ENCODE measurements at places on chromosomes 12 and 14.

DNA sequence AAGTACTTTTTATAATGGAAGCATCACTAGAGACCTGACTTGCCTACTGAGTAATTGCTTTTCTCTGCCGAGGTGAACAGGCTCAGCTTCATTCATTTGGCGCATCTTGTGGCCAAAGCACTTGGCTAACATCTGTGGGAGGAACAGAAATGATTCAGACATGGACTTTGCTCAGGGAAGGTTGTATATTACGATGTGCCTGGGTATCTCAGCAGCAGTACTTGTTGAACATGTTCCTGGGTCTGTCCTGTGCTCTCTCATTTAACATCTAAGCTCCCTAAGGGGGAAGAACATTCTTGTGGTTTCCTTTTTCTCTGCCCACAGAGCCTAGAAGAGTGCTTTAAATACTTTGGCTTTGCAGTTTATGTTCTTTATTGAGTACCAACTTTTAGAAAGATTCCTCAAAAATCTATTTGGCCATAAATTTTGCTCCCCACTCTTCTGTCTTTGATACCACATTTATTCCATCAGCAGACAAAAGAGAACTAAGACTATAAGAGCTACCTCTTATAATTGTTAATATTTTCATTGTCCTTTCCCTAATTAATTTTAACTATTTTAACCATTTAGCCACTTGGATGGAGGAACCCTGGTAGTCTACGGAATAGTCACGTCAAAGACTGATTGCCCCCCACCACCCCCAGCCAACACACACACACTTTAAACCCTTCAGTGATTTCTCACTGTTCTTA, 101.2 kb upstream of the EGLN3 start:
- DNase-seq: no peak

DNA sequence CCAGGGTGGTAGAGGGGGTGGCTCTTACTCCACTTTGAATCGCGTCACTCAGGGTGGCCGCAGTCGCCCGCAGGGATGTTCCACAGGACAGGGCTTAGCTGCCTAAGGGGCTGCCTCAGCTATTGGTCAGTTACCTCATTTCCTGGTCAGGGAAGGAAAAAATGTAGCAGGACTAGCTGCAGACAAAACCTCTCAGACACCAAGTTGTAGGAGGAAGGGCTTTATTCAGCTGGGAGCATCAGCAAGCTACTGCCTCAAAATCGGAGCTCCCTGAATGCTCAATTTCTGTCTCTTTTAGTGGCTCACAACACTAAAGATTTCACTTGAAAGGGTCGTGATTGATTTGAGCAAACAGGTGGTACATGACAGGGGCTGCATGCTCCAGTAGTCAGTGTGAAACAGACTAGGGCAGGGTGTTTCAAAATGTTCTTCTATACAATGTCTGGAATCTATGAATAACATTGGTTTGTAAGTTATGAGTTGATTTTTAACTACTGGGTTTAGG, 6.4 kb upstream of the CLEC6A start:
- no peak for DNase-seq

- DNase-seq: peak; percentile 43
Measured at GRCh38 chr12:94207849-94208621, 59.7 kb downstream of the PLXNC1 start.

DNA sequence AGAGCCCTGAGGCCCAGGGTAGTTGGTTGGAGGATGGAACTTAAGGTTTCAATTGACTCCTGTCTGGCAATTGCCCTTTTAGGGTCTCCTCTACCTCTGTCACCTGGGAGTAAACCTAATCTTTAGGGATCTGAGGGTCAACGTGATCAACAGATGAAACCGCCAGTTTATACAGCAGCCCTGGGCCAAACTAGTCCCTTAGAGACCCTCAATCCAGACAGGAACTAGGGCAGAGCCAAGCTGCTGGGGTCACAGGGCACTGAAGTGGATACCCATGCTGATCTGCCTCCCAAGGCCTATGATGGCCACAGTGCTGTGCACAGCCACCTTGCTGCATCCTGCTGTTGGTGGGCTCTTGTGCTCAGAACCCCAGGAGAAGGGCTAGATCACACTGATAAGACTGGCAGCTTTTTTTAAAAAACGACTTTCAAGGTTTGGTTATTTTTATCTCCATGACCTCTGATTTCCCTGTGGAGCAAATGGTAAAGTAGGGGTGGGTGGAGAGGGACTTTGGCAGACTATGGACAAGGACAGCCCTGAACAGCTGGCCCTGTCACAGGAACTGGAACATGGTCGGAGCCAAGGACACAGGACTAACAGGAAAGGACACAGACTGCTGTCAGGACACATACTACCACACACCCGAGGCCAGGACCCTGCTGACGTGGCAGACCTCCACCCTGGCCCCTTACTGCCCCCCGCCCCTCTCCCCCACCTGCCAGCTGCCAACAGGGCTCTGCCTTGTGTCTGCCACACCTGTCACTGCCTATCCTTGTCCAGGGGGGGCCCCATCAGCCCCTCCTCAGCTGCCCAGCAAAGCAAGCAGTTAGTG, 474 bp downstream of the FITM1 start:
- no peak for DNase-seq

GRCh38 chr14:103767336-103767894, 51.8 kb downstream of the ZFYVE21 start:
- DNase-seq: no peak

DNA sequence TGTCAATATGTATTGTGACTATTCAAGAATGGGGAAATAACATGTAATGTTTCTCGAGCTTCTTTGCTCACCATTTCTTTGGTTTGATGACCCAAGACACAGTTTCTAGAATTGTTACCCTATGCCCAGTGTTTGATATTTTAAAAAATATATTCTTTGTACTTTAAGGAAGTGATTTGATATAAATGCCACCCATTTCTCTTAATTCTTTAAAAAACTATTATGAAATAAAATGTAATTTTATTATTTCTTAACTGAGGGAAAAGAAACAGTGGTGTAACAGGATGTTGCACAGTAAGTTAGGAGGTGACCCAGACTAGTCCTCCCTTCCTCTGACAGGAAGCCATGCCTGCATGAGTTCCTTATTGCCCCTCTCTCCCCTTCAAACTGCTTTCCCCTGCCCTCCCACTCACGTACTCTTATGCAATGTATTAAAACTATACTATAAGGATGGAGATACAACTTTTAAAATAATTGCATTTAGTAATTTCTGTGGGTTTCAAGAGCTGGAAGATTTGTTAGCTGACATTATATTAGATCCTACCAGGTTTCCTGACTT, 279.4 kb downstream of the TMTC2 start:
- DNase-seq: no peak

- DNase-seq: no peak
Measured at GRCh38 chr14:103879570-103880347, 32.4 kb upstream of the PPP1R13B start.

DNA sequence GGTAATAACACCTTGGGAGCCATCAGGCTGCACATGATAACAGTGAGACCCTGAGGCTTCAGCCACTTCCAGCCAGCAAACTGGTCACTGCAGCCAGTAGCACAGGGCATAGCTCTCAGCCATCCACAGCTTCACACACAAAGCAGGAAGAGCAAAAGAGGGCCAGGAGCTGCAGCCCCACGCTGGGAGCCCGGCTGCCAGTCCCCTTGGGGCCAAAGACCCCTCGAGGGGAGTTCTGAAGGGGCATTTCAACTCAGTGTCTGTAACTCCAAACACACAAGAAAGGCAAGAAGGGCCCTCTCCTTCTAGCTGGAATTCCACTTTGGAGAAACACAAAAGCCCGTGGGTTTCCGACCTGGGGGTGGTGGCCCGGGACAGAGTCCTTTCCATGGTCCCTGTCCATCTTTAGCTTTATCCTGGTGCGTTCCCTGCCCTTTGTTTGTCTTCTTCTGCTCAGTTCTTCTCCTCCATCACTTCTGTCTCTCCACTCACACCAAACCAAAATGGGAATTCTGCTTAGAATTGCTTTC, 151.8 kb upstream of the FKBP4 start:
- no peak for DNase-seq

DNA sequence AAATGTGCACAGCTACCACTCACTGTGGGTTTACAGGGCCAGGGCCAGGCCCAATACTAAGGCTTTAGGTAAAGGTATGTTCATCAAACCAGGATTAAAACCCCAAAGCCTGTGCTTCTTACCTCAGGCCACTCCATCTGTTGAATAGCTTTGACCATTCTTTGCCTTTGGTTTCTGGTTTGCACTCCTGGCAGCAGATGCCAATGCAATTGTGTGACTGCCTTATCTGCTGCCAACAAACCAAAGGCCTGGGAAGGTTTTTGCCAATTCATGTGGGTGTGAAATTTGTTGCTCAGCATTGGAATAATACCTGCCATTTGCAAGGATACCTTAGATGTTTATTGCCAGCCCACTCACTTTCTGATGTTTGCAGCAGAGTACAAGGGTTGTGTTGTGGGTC, 221.6 kb downstream of the C12orf75 start:
- DNase-seq: no peak

DNA sequence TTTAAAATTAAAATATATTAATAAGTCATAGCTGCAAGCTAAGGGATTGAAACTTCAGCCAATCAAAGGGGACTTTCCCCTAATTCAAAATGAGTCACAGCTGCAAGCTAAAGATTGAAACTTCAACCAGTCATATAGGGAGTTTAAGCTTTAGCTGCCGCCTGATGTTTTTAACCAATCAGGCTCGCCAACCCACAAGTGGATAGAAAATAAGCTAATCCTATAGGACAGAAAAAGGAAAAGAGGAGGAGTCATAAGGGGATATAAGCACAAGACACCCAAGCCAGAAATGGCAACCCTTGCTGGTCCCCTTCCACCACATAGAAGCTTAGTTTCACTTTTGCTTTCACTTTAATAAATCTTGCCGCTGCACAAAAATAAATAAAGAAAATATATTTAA, 1154.6 kb downstream of the GALC start:
- DNase-seq: no peak

DNA sequence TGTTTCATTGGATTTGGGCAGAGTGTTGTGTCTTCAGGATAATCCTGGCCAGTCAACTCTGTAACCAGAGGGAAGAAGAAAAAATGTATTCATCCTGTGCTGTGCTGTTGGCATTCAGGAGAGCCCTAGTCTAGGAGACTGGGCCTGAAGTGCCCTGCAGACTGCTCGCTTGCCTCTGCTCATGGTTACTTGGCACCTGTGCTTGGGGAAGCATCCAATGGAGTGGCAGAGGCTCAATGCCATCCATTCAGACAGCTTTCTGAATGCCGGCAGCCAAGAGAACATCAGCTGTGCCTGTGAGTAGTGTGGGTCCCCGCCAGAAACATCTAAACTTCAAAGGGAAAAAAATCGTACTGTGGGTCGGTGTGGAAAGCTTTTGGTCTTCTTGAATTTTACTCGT, 124.2 kb downstream of the SRGAP1 start:
- DNase-seq: no peak

GRCh38 chr12:45928309-45928708, 62.1 kb downstream of the SCAF11 start:
- no peak for DNase-seq

DNA sequence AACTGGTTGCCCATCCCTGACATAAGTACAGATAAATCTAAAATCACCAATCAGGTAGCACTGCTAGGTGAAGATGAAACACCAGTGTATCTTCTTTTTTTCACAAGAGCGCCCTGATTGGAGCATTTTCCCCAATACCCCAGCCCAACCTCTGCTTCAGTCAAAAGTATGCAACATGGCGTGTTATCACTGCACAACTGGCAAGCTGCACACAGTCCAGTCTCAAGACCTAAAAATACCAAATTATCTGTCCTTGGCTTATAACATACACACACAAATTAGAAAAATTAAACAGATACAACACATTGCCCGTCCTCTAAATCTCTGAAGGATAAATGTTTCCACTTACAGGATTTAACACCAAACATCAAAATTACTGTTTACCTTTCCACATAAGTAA, 20.2 kb upstream of the SELPLG start:
- DNase-seq: no peak

DNA sequence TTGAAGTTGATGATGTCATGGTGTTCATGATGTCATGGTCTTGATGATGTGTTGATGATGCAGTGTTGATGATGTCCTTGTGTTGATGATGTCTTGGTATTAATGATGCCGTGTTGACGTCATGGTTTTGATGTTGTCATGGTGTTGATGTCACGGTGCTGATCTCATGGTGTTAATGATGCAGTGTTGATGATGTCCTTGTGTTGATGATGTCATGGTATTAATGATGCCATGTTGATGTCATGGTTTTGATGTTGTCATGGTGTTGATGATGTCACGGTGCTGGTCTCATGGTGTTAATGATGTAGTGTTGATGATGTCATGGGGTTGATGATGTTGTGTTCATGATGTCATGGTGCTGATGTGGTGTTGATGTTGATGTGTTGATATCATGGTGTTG, 48.0 kb upstream of the RIMBP2 start:
- no peak for DNase-seq

- no peak for DNase-seq
Measured at GRCh38 chr14:45587142-45587541, 334.1 kb upstream of the MIS18BP1 start.

GRCh38 chr12:52086366-52086765, 6.9 kb downstream of the SMIM41 start:
- DNase-seq: no peak

- no peak for DNase-seq
Measured at GRCh38 chr14:20696764-20697163, 8.2 kb downstream of the ANG start.

GRCh38 chr14:76651410-76652055, 109.7 kb upstream of the VASH1 start:
- DNase-seq: no peak

DNA sequence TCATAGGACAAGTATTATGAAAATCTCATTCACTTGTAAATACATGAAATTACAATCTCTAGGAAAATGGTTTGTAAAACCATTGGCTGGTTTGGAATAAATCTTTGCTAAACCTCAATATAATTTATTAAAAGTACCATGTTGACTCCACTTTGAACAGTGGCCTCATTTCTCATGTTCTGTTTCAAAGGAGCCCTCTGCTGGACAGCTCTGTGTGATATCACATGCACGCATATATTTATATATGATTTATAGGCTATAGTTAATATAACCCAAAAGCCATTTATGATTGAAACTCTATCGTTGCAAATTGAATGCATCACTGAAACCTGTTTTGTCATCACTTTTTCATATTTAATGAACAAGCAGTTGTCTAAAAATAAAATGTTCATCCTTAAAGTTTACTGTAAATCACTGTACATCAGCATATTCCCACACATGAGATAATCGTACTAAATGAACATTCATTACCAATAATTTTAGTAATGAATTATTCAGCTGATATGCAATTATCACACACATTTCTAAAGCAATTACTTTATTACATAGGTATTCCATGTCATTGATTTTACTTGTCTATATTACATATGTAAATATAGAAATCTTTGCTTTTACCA, 493.8 kb downstream of the NPAS3 start:
- DNase-seq: no peak
